ENCODE measurements at places on chromosomes 2 and 18.

- no peak for DNase-seq
These were observed 1077.9 kb upstream of the ZEB2 start for GRCh38 chr2:145597809-145598208.

- no peak for DNase-seq
These were observed 65.7 kb upstream of the ZNF236 start for GRCh38 chr18:76756531-76757253.

DNA sequence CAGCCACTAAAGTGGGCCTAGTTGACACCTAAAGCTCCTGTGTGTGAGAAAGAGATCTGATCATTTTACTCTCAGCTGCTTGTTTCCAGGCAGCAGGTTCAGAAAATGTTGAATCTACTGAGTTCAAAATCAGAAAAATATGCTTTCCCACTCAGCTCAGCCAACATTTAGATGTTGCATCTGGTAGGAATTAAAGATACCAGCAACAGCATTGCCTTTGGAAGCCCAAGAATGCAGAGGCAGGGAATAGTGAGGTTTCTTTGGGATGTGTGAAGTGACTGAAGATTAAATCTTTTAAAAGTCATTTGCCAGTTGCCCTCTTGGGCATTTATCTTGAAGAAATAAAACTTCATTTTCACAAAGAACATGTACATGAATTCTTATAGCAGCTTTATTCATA, 33.9 kb upstream of the DOCK10 start:
- DNase-seq = no peak

GRCh38 chr2:118274841-118275510, 186.7 kb downstream of the INSIG2 start:
- DNase-seq = no peak

Data from substantia nigra (tissue), 51 donors.